ENCODE measurements at places on chromosomes 5 and 9. TPM values are rescaled to one million over a fixed set of nuclear protein-coding genes. Genes with fewer than 3 reads are reported as not detected.

Gene PGM5
- not detected for total RNA-seq

Gene ZNF300
- total RNA-seq = 3.0 TPM

Gene PDE6A
- total RNA-seq = 0.08 TPM

Gene LVRN
- total RNA-seq = not detected

Gene CRHBP
- 0.24 TPM for total RNA-seq

Gene GBGT1
- total RNA-seq = 2.8 TPM

Gene RORB
- not detected for total RNA-seq

Gene FRMPD1
- 0.05 TPM for total RNA-seq

Gene SCGB3A2
- total RNA-seq = not detected

Gene KCNV2
- total RNA-seq = not detected

Gene C6
- not detected for total RNA-seq

Gene MARCOL
- not detected for total RNA-seq

Gene PKD2L2
- total RNA-seq = 0.03 TPM

Gene PRUNE2
- total RNA-seq = not detected

Gene BOD1
- 71.8 TPM for total RNA-seq

Gene CTXN3
- total RNA-seq = not detected

Gene RANBP6
- 13.3 TPM for total RNA-seq

Measured in A549 treated with CpdA at 1 μM for 4 hours (cell line).